Naive thymus-derived CD4-positive, alpha-beta T cell (primary cell): ENCODE measurements at places on chromosomes 4 and X. TPM values are rescaled to one million over a fixed set of nuclear protein-coding genes. Genes with fewer than 3 reads are reported as not detected.

Gene EXOC1L
- not detected for total RNA-seq

Gene LONRF3
- 10.9 TPM for total RNA-seq

Gene CLIC2
- 1.4 and 1.9 TPM in 2 replicates for total RNA-seq

Gene UGT2A1
- total RNA-seq = not detected

Gene FRMD7
- total RNA-seq = not detected

Gene CENPVL2
- not detected for total RNA-seq

Gene GAB3
- total RNA-seq = 6.3 TPM

Gene GYPB
- total RNA-seq = not detected in 2 replicates

Gene MAGEC3
- total RNA-seq = not detected

Gene RHOXF2
- not detected in 2 replicates for total RNA-seq

Gene SERPINA7
- not detected in 2 replicates for total RNA-seq

Gene SLC30A9
- 26.6 TPM for total RNA-seq

Gene CNKSR2
- 24.1 TPM for total RNA-seq

Gene KDR
- not detected for total RNA-seq

Gene C4orf50
- not detected for total RNA-seq

Gene DUSP21
- not detected for total RNA-seq

Gene PPEF1
- total RNA-seq = 0.72 TPM

Gene RNF150
- total RNA-seq = not detected in 2 replicates

Gene PCYT1B
- total RNA-seq = 0.05 TPM in 1 of 2 replicates, not detected in the other

Gene GPR82
- total RNA-seq = 0.59 TPM

Gene AFM
- total RNA-seq = not detected in 2 replicates

Gene TAPT1
- 70.6 TPM for total RNA-seq

Gene KCNIP4
- not detected for total RNA-seq

Gene TLR3
- total RNA-seq = 0.24 TPM

Gene CLNK
- 0.66 TPM for total RNA-seq

Gene SSX1
- not detected for total RNA-seq

Gene PRSS12
- total RNA-seq = not detected

Gene FRMPD3
- 2.5 TPM for total RNA-seq

Gene ADH7
- not detected for total RNA-seq

Gene ZCCHC13
- total RNA-seq = not detected

Gene TIGD2
- total RNA-seq = 7.9 TPM
